Anterior cingulate cortex (tissue), 58 donors: ENCODE measurements at places on chromosomes 2 and 18.

DNA sequence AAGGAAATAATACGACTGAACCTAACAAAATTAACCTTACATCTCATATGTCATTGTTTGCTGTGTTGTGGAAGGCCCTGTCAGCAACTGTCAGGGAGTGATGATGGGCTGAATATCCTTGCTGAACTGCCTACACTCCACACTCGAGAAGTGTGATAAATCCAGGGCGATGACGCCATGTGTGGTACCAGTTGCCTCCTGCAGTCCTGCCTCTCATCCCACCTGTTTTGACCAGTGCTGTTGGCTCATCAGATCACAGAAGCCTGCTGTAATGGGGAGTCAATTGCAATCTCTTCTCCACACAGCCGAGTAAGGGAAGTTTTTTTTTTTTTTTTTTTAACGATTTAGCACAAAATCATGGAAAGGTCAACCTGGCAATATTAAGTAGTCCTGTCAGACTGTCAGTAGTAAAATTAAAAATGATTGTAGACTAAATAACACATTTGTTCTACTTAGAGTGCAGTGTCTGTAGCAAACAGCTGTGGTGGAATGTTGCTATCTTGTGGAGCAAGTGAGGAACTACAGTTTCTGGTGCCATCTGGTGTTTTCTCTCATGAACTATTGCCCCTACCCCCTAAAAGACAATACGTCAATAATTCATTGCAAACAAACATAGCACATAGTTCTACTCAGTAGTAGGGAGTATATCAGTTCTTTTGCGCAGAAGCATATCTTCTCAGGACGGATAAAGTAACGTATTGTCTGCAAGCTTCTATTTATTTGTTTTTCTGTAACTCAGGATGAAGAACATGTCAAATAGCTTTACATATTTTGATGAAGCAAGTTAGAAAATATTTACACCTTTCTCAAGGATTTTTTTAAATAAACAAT lies 347.6 kb downstream of the CTNNA2 start:
- no peak for DNase-seq

- no peak for DNase-seq
Measured at GRCh38 chr18:41395695-41396094, 559.3 kb upstream of the PIK3C3 start.

DNA sequence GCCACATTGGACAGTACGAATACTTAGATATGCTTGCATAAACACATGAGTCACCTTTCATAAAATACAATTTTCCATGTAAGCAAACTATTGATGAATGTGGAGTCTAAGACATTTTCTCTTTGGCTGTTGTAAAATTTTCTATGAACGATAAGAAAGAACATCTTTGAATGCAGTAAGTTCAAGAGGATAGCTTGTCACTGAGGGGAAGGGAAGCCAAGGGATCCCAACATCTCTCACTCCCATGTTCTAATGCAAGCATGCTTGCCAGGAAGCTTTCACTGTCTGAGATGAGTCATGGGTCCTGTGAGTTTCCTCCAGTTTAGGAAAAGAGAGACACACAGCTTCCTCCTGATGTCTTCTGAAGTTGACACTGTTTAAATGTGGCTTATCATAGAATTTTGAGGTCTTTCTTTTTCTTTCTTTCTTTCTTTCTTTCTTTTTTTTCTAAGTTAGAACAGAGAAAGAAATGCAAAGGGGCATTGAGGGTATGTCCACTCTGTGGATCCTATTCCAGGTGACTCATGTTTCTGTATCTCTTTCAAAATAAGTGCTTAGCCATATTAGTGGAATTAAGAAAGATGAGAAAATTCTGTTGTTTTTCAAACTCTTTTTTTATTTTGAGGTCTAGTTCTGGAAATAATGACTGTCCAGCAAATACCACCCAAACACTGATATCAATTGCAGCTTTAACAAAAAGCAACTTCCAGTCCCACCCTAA lies 146.6 kb downstream of the RDH14 start:
- no peak for DNase-seq

- DNase-seq = peak; percentile 42
Measured at GRCh38 chr2:5691985-5692529, at the start of gene SOX11. SOX11 (plus strand) TSS chr2:5692384; CDS start chr2:5692722, 338 bp downstream.

DNA sequence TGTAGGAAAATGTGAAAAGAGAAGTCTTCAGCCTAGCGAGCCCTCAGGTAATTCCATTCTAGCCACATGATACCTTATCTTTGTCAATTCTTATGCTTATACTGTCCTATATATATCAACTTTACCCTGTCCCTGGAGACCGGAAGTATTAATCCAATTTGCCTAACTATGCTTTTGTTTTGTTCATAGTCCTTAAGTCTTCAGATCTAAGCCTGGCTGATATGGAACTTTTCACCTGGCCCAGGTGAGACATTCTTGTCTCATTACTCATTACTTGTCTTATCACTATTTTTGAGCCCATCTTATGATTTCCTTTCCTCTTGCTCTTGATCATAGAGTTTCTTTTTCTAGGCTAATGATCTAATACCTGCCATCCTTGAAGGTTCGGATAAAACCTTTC lies 194.1 kb upstream of the FANCL start:
- DNase-seq = no peak

DNA sequence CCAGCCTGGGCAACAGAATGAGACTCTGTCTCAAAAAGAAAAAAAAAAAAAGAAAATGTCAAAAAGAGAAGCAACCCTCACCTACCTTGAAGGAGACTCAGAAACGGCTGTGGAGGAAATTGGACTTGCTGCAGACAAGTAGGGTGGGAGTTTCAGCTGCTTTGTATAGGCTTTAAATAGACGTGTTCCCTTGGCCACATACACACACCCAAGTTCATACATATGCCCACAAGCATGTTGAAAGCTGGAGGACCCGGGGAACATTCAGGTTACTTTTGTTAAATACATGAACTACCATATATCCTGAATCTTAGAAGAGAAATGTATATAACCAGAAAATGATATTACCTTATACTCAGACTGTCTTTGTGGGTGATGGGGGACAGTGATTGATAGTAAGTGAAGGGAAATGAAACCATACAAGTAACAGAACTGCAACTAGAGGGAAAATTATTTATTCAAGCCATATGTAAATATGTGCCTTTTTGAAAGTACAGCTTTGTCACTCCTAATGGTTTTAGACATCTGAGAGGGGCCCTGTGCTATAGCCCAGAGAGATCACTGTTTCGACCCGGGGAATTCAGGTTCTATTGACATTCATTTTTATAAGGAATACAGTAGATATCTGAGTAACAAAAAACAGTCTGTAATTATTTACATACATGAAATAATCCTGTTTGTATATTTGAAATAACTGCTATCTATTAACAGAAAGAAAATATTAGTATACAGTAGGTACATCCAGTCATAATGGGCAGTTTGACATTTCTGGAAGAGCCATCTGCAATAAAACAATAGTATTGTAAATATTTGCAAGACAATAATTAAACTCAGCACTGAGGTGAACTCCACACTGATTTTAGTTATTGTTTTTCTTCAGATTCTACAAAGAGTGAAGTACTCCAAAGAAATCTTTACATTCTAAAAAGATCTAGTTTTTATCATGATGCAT lies 48.0 kb upstream of the TGIF1 start:
- DNase-seq = no peak

- no peak for DNase-seq
Measured at GRCh38 chr2:19829672-19830071, 72.1 kb downstream of the TTC32 start.

- no peak for DNase-seq
Measured at GRCh38 chr2:29619689-29620088, 301.7 kb downstream of the ALK start.

GRCh38 chr2:196380098-196380497 lies 208.7 kb upstream of the STK17B start:
- no peak for DNase-seq

GRCh38 chr2:68024450-68024849 lies 38.4 kb downstream of the C1D start:
- DNase-seq = no peak

DNA sequence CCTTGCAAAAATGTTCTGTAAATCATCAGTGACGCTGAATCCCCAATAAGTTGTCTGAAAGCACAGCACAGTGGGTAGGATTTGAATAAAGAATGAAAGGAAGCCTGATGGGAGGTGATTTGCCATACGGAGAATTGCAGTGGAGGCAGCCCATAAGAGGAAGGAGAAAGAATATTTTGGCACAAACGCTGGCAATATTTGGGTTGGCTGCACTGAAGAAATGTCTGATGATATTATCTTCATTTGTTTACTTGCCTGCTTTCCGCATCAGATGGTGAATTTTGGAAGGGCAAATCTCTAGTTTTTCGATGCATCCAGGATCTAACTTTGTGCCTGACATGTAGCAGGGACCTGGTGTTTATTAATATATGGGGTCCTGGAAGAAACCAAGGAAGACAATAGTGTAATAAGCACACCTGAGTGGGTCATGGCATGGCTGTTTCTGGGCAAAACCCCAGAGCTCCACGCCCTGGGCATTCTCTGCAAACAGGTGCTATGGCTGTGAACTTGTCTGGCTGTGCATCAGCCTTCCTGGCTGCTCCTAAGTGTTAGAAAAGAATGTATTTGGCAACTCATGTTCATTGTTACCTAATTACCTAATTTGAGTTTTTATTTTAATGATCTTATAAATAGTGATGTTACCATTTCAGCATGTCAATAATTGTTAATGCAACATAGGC lies 5.9 kb downstream of the GALR1 start:
- no peak for DNase-seq

DNA sequence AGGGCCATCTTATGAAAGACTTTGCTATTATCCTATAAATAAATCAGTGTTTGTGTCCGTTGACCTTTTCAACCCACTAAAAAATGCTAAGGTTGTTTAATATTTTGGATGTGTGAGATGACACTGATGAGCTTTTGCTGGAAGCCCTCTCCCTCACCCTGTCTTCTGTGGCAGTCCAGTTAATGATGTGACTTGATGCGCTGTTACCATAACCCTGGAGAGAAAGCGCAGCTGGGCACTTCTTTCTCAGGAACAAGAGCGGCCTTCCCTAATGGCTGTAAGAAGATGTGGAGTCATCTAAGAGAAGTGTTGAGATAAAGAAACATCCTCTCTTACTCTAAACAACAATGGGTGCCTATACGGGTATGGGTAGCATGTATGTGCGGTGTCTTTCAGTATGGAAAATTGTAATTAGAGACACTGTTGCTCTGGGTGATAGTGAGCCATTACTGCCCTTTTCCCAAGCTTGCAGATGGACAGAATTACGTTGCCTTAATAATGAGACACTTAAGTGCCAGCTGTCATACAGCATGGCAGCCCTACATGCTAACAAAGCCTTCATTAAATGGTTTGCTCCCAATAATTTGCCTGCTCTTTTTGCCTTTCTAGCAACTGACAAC lies 165.6 kb upstream of the NABP1 start:
- DNase-seq = no peak

DNA sequence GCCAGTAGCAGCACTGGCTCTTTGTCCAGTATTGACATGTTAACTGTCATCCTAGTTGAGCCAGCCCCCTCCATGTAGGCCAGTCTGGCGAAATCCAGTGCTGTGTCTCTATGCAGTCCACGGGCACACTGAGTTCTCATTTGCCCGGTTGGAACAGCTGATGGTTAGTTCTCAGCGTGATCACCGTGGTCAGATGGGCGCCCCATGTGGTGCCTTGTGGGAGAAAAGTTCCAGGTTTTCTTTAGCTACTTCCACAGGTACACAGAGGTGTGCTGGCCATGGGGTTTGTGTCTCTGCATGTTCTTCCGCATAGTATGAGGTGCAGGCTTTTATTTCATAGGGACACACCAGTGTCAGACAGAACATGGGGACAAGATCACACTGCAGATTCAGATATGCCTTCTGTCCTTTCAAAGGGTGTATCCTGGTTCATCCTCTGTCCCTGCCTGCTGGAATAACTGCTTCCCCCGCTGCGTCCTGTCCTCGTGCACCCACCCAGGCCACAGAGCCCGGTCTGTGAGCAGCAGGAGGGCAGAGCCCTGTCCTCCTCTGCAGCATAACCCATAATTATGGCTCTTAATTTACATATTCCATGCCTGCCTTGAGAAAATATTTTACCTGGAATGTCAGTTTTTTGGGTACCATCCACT lies 334.1 kb downstream of the GBX2 start:
- DNase-seq = no peak

GRCh38 chr2:46239175-46239846 lies 57.9 kb upstream of the EPAS1 start:
- DNase-seq = no peak

DNA sequence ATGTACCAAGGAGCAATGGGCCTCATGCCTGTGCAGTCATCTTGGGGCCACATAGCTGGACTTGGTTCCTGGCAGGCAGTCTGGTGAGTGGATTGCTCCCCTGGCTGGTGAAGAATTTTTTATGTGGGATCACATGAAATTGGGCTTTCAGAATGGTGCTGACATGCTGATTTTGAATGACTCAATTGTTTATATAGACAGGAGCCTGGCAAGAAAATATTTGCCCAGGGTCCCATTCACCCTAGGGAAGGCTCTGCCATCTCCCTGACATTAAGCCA lies 266.9 kb downstream of the DYSF start:
- DNase-seq = no peak

DNA sequence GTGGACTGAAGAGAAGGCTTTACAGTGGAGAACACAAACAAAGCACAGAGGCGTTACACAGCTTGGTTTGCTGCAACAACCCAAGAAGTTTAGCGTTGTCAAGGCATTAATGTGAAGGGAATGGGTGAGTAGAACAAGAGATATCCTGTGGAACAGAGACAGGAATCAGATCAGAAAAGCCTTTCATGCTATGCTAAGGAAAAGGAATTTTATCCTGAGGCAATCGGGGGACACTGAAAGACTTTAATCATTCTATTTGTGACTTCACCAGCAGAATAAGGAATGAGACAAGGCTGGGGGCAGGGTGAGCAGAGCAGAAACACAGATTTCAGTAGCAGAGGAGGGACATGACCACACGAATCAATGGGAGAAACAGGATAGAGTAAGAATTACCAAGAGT lies 600.7 kb downstream of the IRS1 start:
- no peak for DNase-seq

DNA sequence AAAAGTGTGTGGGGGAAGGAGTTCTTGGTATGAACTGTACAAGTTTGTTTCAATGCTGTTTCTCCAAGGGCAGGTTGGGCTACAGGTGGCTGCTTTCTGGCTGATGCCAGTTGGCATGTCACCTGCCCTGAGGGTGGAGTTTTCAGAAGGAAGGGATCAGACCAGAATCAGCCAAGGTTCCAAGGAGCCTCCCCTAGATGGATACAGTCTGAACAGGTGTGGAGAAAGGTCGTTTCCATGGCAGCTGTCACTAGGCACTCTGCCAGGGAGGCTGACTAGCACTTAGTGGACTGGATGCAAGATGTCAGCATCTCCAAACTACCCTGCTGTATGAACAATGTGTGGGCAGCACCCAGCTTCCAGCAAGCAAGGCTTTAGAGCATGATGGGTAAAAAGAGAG lies 444.4 kb upstream of the HNRNPA3 start:
- DNase-seq = no peak

- no peak for DNase-seq
Measured at GRCh38 chr2:9975805-9976447, 24.4 kb downstream of the GRHL1 start.

GRCh38 chr2:29106256-29106655 lies 9.0 kb upstream of the CLIP4 start:
- DNase-seq = no peak
